Stimulated activated CD4-positive, alpha-beta T cell treated with anti-CD3 and anti-CD28 coated beads, Interleukin-1b, Interleukin-23, amount 100 ng/mL, for 1 hour (primary cell): ENCODE measurements at places on chromosomes 3 and 15.

- DNase-seq = no peak
Observed at GRCh38 chr3:73602170-73602569, 22.6 kb downstream of the PDZRN3 start.

DNA sequence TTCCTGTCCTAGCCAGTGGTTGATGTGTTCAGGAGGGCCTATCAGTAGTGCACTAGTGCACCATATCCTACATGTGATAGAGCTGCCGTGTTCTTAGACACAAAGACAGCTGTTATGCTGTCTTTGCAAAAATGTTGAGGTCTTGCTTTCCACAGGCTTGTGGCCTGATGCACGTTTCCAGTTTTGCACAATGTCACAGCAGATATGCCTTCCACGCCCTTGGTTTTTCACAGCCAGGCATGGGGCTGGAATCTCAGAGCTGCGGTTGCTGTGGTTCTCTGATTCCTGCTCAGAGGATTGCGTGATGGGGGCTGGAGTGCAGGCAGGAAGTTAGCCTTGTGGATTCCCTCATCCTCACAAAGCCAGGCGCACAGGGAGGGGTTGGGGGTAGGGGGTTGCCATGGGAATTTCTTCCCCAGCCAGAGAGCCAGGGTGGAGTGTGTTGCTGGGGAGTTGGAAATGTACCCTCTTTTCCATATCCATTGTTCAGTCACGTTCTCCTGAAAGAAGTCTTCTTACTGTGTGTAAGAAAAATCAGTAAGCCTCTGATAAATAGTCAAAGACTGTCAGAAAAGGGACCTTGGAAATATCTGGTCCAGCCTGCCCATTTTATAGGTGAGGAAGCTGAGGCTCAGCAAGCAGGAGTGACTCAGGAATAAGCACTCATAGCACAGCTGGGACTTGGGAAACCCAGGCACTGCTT is 79.4 kb downstream of the SMAD3 start:
- no peak for DNase-seq

GRCh38 chr3:140088513-140088912 is 153.5 kb downstream of the CLSTN2 start:
- no peak for DNase-seq

- DNase-seq = no peak
Observed at GRCh38 chr15:99965376-99965775, 232.1 kb upstream of the LYSMD4 start.

DNA sequence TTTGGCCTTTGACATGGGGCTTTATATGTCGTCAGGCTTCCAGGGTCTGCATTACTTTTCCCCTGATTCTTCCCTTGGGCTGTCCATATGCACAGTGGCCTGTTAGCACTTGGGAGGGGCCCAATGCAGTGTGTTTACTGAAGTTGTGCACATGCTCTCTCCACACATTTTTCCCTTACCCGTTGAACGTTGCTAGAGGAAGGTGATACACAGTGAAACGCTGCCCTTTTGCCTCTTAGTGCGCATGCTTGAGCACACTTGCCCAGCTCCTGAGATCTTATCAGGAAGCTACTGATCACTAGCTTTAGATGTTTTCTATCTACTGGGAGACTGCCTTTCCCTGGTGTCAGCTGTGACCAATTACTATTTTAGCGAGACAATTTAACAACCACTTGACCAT is 1198.0 kb downstream of the ROBO1 start:
- DNase-seq = no peak

DNA sequence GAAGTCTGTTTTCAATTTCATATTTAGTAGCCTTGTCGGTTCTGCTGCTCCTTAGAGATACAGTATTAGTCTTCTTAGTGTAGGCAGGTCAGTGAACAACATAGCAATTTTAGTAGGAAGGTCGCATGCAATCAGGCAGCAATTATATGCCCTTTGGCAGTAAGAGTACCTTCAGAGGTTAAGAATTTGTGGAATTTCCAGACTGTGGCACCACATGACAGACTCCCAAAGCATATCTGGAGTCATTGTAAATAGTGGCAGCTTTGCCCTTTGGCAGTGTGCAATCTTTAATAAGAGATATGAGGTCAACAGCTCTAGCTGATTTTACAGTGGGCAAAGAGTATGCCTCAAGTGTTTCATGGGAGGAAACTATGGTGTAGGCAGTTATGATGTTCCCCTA is 1532.5 kb upstream of the CADM2 start:
- no peak for DNase-seq

GRCh38 chr15:38486936-38487335 is 33.0 kb downstream of the FAM98B start:
- DNase-seq = no peak

- DNase-seq = no peak
Observed at GRCh38 chr3:111278959-111279358, 207.3 kb downstream of the NECTIN3 start.

DNA sequence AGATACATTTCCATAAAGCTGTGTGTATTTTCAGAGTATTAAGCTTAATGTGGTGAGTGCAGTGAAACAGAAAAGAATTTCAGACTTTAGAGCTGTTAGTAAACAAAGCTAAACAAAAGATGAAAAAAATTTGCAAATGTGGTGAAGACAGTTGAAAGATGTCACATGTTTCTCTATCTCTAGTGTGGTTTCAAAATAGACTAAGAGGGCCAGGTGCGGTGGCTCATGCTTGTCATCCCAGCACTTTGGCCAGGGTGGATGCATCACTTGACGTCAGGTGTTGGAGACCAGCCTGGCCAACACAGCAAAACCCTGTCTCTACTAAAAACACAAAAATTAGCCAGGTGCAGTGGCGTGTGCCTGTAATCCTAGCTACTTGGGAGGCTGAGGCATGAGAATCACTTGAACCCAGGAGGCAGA is 466.0 kb upstream of the NR2F2 start:
- no peak for DNase-seq

- no peak for DNase-seq
Observed at GRCh38 chr3:31164381-31164780, 269.9 kb upstream of the GADL1 start.

GRCh38 chr3:176757429-176757828 is 439.9 kb downstream of the TBL1XR1 start:
- DNase-seq = no peak

DNA sequence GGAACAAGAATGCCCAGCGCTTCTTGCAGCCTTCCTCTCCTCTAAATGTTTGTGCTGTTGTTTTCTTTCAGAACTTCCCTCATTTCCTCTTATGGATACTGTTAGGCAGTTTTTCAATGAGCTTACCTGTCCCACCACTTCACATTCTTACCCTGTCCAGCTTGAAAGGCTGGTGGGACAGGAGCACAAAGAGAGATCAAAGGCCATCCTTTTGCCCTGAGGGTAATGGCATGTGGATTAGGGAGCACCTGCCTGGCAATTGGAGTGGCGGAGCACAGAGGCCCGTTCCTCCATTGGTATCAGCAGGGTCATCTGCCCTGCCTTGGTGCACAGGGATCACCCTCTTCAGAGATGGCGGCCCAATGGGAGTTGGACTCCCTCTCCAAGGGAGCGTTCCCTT is 170.1 kb upstream of the UBE3A start:
- DNase-seq = no peak

GRCh38 chr3:64268926-64269325 is 43.7 kb upstream of the PRICKLE2 start:
- DNase-seq = no peak

- no peak for DNase-seq
Observed at GRCh38 chr15:25060996-25061620, 106.3 kb downstream of the SNRPN start.

DNA sequence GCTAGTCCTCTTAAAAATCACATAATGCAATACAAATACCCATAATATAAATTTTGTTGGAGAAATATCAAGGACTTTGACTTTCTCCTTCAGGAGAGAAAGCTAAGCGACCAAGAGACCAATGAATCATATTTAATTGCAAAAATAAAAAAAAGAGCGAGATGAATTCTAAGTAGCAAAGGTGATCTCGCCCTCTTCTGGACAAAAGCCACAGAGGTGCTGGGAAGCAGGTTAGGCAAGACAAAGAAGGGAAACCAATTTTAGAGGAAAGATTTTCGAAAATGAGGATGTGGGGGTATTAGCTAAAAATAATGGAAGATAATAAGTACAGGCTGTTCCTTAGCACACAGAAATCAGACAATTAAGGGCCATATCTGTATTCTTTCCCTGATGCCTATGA is 111.4 kb upstream of the PLAAT1 start:
- DNase-seq = no peak

- no peak for DNase-seq
Observed at GRCh38 chr3:37202035-37202434, 27.7 kb upstream of the LRRFIP2 start.

DNA sequence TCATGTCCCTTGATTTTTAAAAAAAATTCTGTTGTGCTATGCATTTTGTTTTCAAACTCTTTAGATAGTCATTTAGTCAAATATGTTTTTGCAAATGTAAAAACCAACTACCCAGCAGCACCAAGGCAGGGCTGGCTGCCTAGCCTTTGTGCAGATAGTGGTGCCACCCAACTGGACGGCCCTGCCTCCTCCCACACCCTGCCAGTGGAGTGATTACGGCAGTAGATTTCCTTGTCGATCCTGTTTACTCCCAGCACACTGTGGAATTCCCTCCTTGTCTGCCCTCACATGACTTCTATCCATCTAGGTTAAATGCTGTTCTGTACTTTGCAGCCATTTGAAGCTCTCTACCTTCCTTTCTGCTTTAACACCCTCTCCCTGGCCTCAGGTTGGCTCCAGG is 79.4 kb upstream of the PLXNA1 start:
- no peak for DNase-seq

DNA sequence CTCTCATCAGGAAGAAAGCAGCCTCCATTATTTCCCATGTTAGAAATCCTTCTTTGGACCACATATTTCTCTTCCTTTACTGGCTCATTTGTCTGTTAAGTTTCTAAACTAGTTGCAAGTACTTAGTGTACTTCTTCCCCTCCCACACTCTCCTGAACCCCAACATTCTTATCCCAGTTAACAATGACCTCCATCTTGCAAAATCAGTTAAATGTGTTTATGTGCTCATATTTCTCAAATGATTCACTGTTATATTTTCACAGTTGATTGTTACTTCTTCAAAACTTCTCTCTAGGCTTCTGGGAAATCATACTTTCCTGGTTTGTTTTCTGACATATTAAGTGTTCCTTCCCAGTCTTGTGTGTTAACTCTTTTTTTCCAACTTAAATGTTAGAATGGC is 856.9 kb downstream of the EPHA3 start:
- no peak for DNase-seq

DNA sequence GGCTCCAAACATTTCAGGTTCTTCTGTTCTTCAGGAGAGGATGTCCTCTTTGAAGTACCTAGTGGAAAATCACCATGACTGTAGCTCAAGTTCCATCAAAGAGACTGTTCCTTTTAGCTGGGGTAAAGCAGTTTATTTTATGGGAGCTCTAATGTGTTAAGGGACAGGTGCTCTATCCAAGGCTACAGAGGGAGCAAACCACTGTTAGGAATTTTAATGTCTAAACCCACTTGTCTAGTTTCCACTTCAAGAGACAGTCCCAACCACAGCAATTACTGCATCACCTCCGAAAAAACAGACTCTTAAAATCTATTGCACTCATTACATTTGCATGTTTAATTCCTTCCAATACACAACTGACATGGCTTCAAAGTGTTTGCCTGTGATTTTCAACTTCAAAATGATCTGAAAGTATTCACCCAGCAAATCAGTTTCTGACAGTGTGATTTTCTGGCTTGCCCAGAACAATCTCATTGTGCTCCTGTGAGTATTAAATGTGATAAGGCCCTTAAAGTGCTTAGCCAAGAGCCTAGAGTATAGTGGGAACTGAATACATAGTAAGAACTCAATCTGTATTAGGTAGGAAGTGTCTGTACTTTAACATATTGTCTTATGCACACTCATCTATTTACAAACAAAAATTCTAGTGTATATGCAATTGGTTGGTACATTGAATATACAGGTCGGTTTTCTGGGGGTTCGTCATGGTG is 266.5 kb upstream of the CCDC54 start:
- DNase-seq = no peak

DNA sequence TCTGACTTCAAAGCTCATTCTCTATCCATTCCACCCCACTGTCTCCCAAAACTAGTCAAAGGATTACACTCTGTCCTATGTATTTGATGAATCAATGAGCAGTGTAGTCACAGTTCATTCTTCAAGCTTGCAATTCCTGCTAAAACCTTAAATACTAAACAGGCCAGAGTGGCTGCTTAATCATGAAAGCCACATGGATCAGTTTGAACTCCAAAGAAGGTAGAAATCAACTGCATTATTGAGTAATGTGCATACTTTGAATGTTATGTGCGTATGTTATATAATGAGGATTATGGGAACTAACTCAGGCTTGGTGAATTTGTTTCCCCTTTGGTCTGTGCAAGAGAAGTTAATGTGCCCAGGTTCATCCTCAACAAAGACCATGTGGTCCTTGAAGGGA is 45.4 kb downstream of the PRICKLE2 start:
- no peak for DNase-seq

DNA sequence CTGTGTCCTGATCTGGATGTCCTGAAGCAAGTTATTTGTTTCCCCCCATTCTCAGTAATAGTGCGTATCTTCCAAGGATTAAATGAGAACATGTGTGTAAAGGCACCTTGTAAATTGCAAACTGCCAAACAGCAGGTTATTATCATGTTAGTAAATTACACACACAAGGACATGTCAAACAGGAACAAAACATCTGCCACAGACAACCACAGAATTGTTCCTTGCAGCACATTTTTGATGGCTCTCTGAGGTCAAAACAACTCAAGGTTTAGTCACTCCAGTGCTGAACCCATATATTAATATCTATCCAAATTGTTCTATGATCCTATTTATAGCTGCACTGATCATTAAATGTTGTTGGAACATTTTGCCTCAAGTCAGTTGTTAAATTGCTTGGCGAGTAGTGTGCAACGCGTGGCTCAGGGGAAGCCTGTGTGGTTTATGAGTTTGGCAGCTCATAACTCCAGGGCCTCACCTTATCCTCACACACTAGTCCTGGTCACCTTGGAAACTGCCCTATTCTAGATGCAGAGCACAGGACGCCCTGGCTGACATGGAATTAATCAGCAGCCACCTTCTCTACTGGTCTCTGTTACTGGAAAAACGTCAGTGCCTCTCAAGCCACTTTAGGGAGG is 46.3 kb upstream of the CDV3 start:
- DNase-seq = no peak

- peak; percentile 26 for DNase-seq
Observed at GRCh38 chr15:55267401-55268175, 22.0 kb downstream of the RAB27A start.

DNA sequence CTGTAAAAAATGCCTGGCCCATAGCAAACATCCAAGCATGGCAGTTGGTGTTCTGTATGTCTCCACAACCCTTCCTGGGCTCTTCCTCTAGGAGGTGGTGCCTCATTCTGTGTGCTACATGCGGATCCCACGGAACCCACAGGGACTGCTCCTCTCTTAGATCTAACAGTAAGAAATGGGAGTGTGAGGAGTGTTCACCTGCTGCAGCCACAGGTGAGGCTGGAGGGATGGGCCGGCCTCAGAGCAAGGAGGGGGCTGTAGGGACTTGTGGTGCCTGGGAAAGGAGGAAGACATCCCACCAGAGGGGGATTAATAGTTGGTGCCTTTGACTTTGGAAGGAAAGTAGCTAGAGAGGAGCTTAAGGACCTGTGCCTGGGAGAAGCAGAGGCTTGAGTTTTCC is 22.2 kb downstream of the SEMA3G start:
- DNase-seq = no peak
